ENCODE measurements at places on chromosomes 13 and 19. TPM values are rescaled to one million over a fixed set of nuclear protein-coding genes. Genes with fewer than 3 reads are reported as not detected.

The GCDH gene
- 36.7 TPM for polyA plus RNA-seq

- no peak for DNase-seq
These were observed 45.3 kb downstream of the UFM1 start for GRCh38 chr13:38394777-38395496.

- DNase-seq: no peak
These were observed 966.7 kb downstream of the PCDH17 start for GRCh38 chr13:58598241-58598640.

The LRRC63 gene
- polyA plus RNA-seq: 0.20 TPM

GRCh38 chr19:21128901-21129698 lies 12.7 kb upstream of the ZNF431 start:
- DNase-seq: no peak

- no peak for DNase-seq
These were observed 1.2 kb downstream of the S1PR5 start for GRCh38 chr19:10516064-10516385.

The IL12RB1 gene
- polyA plus RNA-seq: 0.09 TPM

- no peak for DNase-seq
These were observed 13.1 kb downstream of the TSSK6 start for GRCh38 chr19:19502281-19502680.
